ENCODE measurements at places on chromosomes 16 and 17.
A peak's percentile ranks its signal among the peaks of the same experiment; 100 is the strongest.

GRCh38 chr17:32341141-32341856 is 674 bp downstream of the C17orf75 start:
- peak; percentile 29 for DNase-seq

GRCh38 chr17:79970576-79971068 is 65.0 kb downstream of the TBC1D16 start:
- peak; percentile 40 for DNase-seq

DNA sequence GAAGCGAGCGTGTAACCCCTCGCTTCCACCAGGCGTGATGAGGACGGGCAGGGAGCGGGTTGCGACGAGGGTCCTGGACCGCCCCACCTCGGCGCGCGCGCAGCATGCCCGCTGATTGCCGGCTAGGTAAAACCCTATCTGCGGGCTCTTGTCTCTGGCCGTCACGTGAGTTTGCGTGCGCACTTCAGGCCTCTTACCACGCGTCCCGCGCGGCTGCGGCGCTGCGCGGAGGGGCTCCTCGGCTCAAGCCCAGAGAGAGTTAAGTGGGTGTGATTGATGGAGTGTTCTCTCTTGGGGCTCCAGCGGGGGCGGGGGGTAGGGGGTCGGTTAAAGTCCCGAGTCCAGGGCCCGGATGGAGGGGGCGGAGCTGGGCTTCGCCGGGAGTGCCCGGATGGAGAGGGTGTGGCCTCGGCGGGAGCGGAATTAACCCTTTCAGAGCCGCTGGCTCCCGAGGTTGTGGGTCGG is 7.9 kb downstream of the KDM6B start:
- peak; percentile 89 for DNase-seq

DNA sequence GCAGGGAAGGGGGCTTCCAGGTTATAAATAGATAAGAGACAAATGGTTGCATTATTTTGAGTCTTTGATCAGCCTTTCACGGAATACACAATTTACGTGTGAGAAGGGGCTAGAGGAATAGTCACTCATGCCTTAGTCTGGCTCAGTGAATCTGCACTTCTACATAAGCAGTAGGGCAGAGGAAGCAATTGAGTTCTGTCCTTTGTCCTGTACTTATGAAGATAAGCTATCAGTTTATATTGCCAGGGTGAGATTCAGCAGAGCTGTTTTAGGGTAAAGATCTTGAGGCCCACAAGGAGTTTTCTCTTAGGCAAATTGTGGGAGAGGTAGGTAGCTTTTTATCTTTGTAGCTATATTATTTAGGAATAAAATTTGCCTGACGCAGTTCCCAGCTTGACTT is 33.3 kb downstream of the TOM1L1 start:
- no peak for DNase-seq

DNA sequence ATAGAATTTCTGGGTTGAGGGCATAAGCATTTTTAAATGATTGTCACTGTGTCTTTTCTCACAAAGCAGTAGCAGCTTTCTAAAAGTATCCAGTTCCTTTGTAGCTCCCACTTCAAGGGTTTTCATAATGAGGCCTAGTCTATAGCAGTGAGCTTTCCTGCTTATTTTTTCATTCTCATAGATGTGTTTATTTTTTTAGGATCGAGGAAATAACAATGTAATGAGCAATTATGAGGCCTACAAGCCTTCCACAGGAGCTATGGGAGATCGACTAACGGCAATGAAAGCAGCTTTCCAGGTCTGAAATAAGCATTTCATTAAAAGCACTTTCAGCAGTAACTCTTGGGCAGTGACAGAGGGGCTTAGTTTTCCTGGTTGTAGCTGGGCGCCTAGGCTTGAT is 10.6 kb upstream of the PSMC5 start:
- DNase-seq = peak; percentile 66

- DNase-seq = no peak
Measured at GRCh38 chr16:88932929-88933328, 44.1 kb downstream of the CBFA2T3 start.

GRCh38 chr17:9330611-9331271 is 244.9 kb downstream of the STX8 start:
- DNase-seq = no peak

- DNase-seq = peak; percentile 68
Measured at GRCh38 chr17:81200695-81201580, 21.8 kb downstream of the CEP131 start.

- DNase-seq = peak; percentile 76
Measured at GRCh38 chr16:728131-728889, 1.4 kb downstream of the HAGHL start.

- DNase-seq = no peak
Measured at GRCh38 chr17:31424944-31425281, 33.4 kb downstream of the RAB11FIP4 start.

GRCh38 chr16:73122604-73123391 is 74.9 kb upstream of the ZFHX3 start:
- DNase-seq = peak; percentile 22

GRCh38 chr16:19583665-19584300 is 28.3 kb downstream of the VPS35L start:
- peak; percentile 58 for DNase-seq

DNA sequence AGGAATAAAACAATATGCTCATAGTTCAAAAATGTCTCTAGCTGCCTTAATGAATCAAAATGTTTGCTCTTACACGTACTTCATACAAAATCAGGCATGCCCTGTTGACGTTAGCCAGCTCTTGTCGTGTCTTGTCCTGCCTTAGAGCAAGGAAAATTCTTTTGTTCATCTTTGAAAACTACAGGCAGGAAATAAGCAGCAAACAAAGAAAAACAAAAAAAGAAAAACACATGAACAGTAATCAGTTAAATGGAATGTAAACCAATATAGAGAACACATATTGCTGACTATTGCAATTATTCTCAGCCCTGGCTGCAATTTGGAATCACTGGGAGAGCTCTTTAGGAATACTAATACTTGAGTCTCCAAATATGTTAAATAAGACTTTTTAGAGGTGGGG is 1.7 kb downstream of the CAPNS2 start:
- DNase-seq = no peak

DNA sequence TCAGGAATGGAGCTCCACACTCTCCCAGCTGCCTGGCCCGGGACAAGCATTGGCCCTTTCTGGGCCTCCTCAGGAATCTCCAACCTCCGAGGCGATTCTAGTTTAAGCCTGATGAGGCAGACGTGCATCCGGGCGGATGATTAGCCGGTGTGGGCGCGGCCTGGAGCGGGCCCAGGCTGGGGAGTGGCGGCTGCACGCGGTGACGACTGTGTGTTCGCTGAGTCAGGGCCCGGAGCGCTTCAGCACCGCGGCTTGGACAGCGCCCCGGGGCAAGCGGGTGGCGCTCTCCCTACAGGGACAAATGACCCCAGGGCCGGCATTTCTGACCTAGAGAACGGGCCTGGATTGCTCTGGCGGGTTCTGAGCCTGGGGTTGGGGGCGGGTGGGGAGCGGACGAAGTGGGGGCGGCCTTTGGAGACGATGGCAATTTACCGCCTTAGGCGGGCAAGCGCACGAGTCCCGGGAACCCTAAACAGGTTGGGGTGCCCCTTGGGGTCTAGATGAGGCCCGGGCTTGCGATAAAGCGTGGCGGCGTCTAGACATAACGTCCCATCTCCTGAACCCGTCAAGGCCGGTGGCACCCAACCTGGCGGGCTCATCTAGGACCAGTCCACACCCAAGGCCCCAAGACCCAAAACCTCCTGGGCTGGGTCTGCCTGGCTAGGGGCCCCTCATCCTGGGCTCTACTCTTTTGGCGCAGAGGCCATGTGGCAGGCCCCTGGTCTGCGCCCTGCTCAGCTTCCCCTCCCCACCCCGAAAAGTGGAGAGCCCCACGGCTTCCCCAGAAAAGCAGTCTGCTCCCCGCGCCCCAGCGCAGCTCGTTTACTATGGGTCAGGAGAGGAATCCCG is 22.3 kb upstream of the ZNHIT3 start:
- DNase-seq = peak; percentile 63

GRCh38 chr17:74126179-74126900 is 77.1 kb upstream of the RPL38 start:
- no peak for DNase-seq

DNA sequence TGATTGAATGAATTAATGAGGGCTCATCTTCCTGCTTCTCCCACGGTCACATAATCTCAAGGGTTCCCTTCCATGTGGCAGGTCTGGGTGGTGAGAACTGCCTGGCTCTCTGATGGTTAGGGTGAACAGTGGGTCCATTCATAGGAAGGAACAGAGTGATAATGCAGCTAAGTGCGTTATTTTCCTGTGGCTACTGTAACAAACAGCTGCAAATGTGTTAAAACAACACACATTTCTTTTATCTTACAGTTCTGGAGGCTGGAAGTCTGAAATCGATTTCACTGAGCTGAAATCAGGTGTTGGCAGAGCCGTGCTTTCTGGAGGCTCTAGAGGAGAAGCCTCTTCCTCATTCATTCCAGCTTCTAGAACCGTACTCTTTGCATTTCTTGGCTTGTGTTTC is 95.3 kb downstream of the BMERB1 start:
- DNase-seq = no peak

GRCh38 chr16:81695321-81696165 is 83.5 kb upstream of the PLCG2 start:
- DNase-seq = peak; percentile 69

DNA sequence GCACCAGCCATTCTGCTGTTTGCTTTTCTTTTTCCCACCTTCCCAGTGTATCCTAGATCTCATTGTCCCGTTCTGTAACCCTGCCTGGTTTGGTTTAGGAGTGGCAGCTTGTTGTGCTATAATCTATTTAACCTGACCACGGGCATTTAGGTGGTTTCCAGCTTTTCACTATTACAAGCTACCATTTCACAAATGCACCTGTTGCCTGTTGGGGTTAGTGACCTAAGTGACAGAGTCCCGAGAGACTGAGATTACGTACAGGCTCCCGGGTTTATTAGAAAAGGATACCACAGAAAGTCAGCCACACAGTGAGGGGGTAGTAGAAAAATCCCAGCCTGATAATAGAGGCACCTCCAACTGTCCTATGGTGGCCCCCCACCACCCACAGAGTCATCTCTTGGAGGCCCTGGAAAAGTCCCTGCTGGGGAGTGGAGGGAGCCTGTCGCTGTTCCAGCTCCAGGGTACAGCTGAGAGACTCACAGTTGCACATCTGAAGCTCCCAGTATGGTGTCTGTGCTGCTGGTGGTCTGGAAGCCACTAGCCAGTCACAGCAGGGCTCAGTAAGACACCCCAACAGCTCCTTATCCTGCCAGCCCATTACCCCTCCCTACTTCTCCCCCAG is 21.2 kb downstream of the CLEC16A start:
- no peak for DNase-seq

- DNase-seq = peak; percentile 87
Measured at GRCh38 chr16:75252946-75253911, 1.8 kb upstream of the BCAR1 start.

GRCh38 chr17:44378171-44378705 is 11.2 kb downstream of the ITGA2B start:
- no peak for DNase-seq

DNA sequence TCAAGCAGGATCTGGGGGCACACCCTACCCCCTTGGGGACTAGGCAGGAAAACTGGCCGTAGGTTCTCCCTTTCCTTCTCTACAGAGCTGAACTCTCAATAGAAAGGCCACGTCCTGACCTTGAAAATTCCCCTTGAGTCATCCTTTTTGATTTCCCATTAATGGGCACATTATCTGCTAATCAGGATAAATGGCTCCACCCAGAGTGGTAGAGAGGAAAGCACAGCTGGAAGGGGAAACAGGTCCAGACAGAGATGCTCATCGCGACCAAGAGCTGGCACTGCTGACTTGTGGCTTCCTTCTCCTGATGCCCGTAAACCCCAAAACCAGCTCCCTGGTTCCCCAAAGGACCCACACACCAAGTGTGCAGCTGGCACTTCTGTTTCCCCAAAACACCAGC is 206.5 kb upstream of the CDH5 start:
- peak; percentile 55 for DNase-seq

GRCh38 chr17:29592850-29593551 is at the start of gene ANKRD13B:
TSS of gene ANKRD13B (plus strand) at chr17:29593132. CDS start at chr17:29593622, 490 bp downstream.
- DNase-seq = no peak

DNA sequence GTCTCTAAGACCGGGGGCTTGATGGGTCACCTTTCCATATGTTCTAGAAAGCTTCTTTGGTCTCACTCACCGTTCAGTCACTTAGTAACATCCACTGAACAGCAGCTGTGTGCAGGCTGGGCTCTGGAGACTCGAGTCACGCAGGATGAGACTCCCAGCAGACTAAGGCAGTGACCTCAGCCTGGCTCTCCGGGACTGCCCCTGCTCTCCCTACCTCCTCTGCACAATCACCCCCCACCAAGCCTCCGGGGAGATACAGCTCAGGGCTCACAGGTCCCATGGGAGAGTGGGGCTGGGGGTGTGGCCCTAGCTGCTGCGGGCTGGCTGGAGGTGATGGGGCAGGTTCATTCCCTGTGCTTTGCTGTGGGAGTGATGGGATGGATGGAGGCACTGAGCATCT is 14.1 kb downstream of the FLYWCH2 start:
- DNase-seq = no peak

All from fibroblast of lung (primary cell).